Retina (tissue), 1 donor: ENCODE measurements at places on chromosomes 1 and 21.

- DNase-seq: no peak
These were observed 760.1 kb upstream of the NEGR1 start for GRCh38 chr1:73042403-73042802.

GRCh38 chr1:66334318-66334717 lies 199.6 kb upstream of the SGIP1 start:
- DNase-seq: no peak

GRCh38 chr1:111739925-111740765 lies 950 bp upstream of the INKA2 start:
- DNase-seq: peak; percentile 88

- no peak for DNase-seq
These were observed 163.4 kb upstream of the CD34 start for GRCh38 chr1:208074353-208074752.

DNA sequence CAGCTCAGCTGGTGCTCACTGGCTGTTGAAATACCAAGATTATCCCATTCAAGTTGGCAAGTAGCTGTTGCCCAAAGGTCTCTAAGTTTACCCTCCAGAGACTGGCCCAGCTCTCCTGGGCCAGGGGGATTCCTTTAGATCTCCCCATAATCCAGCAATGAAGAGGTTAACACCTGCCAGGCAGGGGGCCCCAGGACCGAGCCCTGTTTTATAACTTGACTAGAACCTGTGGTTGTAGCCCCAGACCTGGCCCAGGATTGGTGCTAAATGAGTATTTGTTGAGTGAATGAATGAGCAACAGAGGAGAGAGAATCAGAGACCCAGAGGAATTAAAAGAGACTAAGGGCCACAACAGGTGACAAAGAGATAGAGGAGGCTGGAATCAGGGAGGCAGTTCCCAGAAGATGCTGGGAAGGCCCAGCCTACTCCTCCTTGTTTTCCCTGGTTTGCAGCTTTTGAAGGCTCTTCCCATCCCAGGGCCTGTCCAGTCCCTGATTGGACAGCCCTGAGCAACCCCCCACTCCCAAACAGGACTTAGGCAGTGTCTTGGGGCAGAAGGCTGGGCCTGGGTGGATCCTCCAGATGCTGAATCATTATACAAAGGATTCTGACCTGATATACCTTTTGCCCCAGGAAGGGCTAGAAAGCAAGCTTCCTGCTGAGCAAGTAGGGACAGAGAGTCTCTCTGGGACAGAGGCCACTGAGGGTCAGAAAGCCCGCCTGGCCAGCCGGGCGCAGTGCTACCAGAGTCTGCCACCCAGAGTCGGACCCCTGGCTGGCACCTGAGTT lies 2.4 kb upstream of the RHBG start:
- no peak for DNase-seq

DNA sequence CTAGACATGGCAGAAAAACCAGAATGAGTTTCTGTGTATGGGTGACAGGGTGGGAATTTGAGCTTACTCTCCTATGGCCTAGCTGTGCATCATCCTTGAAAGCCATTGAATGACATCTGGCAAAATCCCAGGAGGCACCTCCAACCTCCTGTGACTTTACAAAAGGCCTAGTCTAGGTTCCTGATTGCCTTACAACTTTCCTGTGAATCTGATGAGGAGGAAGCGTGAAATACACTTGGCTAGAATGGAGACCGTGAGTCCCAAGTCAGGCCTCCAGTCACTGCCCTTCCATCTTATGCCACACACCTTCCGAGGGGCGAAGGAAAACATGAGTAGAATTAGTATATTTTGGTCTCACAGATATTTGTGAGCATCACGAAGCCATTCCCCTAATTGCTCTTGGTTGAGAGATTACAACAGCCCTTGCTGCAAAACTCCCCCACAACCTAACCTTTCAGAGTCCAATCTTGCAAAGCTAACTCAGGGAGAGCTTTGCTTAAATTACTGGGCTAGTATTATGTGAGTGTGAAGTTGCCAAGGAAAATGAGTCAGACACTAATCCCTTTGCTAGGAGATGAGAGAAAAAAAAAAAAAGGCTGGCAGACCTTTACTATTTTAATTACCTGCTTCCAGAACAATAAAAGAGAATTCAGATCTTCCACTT lies 36.3 kb upstream of the PAXBP1 start:
- no peak for DNase-seq

GRCh38 chr21:42931560-42932235 lies 6.3 kb upstream of the ERVH48-1 start:
- DNase-seq: no peak

DNA sequence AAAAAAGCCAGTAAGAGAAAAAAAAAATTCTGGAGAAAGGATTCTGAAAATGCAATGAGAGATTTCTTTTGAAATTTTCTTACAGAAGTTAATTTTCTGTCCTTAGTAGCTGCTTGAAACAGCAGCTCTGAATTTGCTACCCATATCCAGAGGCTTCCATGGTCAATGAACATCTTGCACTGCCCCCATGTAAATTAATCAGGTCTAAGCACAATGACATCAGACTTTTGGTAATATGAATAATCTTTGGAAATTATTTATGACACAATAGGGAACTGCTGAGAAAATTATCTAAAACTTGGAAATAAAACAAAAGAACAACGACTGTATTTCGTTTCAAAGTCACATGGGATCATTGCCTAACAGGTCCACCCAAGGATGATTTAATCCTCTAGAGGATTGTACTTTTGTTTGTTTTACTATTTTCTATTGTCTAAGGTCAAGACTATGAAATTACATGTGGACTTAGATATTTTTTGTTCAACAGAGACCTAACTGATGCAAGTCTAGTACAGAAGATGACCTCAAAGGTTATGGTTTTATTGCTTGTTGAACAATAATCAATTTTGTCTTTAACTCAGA lies 312.1 kb downstream of the BACH1 start:
- no peak for DNase-seq

GRCh38 chr1:3065797-3066196 lies 3.2 kb upstream of the PRDM16 start:
- no peak for DNase-seq

DNA sequence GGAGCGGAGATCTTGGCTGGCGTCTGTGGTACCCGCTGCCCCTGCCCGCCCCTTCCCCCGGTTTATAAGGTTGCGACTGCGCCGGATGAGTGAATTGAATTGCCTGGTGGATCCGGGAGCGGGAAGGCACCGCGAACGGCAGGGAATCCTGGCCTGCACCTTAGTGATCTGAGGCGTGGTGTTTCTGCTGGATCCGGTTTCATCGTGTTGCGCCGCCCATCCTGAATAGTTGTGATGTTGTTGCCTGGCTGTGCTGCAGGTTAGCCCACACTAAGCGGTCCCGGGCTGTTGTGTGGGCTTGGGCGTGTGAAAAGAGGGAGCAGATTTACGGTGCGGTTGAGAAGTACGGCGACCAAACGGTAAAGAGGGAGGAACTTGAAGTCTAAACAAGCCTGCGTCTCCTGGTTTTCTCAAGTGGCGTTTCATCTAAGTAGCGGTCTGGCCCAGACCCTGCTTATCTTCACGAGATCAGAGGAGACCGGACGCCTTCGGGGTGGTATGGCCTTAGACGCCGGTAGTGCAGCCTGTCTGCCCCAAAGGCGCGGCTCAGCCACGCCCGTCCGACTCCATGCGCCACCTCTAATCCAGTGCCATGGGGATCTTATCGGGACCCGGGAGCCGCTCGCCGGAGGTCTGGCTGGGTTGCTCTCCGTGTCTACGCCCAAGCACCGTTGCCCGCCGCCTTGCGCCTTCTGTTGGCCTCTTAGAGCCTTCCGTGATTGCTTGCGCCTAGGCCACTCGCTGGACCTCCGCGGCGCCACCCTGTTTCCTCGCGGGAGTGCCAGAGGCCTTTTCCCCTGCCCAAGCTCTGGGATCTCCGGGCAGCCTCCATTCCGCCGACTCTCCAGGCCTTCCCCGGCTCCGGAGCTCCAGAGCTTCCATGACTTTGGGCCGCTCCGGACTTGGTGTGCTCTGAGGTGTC lies 87.5 kb upstream of the RHOU start:
- DNase-seq: peak; percentile 81

DNA sequence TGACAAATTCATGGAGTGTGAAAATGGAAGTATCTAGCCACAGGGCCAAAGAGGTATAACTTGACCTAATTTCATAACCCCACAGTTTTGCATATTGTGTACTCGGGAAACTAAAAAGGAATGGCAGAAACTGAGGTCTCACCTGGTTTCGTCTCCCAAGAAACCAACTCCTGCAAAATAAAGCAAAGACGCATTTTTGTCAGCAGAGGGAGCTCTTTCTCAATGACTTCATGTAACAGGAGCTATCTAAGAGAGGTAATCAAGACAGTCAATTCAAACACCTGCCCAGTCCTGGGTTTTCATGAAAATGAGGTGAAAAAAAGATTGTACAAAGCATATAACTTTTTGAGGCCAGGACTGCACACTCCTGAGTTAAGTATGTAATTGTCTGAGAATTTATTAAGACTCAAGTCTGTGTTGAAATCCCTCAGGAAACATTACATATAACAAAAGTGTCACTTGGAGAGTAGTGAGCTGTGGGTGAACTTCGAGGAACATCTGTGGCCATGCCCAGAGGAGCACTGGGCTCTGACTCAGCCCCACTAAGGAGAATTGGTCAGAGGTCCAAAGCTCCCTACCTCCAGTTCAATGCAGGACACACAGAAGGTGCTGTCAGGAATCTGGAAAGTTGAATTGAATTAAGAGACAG lies 17.6 kb downstream of the FCRL4 start:
- DNase-seq: peak; percentile 66
